ENCODE measurements at places on chromosomes 16 and 17.

DNA sequence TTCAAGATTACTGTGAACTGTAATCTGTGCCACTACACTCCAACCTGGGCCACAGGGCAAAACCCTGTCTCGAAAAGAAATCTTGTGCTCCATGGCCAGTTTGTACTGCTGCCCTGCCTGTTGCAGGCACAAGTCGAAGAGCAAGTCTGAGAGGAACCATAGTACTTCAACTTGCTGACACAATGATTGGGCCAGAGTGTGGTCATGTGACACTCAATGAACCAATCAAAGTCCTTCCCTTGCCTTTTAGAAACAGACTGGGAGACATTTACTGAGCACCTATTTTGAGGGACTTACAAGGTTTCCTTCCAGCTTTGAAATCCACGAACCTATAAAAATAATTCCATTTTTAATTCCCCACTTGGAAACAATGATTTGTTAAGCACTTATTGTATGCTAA lies 39.8 kb upstream of the TMC5 start:
- DNase-seq, result no peak

- peak; percentile 76 for DNase-seq
These were observed at the start of gene ZFHX3 for GRCh38 chr16:73047536-73048291. ZFHX3 (minus strand) TSS chr16:73048128; CDS start chr16:72960145, 87,983 bp downstream.

DNA sequence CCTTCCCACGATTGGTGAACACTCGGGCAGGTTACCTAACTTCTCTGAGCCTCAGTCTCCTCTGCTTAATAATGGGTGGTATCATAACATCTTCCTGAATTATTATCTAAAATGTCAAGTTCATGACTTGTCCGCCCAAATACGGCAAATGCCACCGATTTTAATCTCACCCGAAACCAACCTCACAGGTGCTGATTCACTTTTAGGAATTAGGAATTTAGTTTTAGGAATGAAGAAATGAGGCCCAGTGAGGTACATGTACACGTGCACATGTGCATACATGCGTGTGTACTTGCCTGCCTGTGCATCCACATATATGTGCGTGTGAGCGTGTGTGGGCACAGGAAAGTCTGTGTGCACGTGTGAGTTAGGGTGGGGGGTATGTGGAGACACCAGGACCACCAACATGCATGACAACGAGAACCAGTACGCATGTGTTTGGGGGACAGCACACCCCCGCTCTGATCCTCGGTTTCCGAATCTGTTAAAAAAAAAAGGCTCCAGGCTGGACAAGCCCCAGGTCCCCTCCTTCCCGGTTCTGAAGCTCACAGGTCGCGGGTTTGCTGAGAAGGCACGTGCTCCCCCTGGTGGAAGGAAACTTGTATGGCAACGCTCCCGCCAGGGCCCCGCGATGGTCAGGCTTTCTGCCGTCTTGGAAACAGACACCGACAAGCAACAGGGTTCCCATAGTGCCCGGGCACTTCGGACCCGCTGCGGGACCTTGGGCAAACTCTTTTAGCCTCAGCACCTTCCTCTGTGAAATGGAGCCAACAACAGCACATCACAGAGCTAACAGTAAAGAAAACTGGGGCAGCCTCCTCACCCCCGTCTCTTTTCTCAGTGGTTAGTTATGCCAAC lies 219.2 kb downstream of the RBFOX3 start:
- DNase-seq, result peak; percentile 74

DNA sequence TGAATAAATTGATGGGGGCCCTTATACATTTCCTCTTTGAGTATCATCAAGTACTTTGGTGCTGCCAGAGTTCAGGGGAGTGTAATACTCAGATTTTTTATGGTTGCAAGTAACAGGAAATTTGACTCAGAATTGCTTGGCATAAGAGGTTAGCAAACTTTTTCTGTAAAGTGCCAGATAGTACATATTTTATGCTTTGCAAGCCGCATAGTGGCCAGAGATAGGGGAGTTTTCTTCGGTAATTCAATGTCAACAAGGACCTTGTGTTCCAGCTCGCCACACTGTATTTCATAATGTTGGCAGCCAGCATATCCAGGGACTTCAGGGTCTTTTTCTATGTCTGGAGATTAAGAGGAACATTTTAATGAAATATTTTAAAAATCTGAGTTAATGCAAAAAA lies 51.0 kb upstream of the MARCHF10 start:
- no peak for DNase-seq

DNA sequence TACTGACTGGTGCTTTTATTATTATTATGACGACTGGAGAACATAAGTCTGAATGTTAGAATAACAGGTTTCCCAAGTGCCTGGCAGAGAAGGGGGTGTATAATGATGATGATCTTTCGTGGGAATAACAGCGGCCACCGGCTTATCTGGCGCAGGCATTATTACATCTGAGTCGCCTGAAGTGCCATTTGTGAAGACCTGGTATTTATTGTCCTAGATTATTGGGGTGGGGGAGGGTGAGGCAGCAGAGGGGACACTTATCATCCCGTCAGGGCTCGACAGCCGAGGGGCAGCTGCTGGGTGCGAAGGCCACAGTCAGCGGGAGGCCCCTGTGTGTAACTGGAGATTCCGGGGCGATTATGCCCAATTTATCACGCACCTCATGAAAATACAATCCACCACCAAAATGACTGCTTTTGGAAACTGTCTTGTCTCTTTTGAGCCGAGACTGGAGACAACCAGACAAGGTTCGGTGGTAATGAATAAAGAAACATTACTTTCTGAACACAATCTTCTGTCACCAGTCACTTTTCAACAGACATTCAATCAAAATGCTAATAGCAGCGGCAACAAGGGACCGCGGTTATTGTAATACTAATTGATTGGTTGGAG lies 199.3 kb downstream of the CCDC182 start:
- DNase-seq, result no peak

DNA sequence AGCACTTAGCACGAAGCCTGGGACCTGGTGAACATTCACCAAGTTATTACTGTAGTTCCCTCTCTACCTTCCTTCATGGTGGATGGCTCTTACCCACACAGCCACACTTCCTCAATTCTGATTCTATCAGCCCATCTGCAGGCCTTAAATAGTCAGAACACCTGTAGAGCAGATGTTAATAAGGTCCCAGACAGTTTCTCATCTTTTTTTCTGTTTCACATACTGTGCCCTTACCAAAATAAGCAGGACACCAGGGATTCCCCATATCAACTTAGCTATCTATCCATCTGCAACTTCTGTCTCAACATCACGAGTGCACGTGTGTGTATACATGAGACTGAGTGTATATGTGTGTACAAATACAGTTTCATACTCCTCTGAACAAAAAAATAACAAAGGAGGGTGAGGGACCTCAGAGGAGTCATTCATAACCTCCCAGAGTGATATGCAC lies 2.8 kb downstream of the RECQL5 start:
- DNase-seq, result no peak

DNA sequence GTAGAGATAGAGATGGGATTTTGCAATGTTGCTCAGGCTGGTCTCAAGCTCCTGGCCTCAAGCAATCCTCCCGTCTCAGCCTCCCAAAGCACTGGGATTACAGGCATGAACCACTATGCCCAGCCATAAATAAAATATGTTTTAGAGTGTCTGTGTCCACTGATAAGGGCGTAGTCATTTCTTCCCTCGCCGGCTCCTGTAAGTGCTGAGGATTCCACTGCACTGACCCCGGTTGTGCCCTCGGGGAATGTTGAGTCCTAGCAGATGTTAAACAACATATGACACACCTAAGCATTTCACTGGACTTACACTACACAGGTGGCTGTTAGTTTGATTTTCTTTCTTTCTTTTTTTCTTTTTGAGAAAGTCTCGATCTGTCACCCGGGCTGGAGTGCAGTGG lies 5.6 kb upstream of the SHMT1 start:
- DNase-seq, result no peak

DNA sequence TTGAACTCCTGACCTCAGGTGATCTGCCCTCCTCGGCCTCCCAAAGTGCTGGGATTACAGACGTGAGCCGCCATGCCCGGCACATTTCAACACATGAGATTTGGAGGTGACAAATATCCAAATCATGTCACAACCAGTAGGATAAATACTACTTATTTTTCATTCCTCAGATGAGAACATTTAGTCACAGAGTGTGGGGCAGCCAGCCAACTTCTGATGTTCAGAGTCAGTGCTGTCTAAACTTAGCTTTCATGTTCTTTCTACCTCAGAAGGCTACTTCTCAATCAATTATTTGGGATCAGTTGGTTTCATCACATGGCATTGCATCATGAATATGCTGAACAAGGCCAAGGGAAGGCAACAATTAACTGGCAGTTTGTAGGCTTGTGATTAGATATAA lies 134.5 kb downstream of the CDH13 start:
- peak; percentile 72 for DNase-seq

DNA sequence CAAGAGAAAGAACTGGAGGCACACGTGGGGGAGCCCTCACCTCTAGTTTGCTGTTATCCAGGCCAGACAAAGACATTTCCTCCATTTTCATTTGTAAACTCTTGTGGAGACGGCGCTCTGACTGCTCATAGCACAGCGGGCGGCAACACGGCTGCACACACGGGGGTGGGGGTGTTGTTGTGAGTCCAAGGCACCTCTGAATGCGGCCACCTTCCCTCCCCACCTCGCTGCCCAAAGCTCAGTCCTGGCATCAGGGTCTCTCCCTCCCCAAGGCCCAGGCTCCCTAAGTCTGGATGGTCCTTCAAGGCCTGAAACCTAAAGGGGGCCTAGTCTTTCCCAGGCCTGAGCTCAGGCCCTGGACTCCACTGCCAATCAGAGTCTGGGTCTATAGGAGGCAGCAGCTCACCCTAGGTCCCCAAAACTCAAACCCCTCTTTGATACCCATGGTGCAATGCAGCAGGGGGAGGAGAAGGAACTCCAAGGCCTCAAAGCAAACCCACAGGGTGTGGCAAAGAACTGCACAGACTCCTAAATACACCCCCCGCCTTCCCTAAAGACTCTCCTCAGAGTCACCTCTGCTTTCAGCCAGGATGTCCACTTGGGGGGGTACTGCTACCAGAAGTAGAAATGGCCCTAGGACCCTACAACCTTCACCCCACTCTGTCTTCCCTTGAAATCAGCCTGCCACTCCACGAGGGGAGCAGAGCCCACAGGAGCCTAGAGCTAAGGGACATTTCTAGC lies 1.5 kb downstream of the ATXN7L3 start:
- no peak for DNase-seq

DNA sequence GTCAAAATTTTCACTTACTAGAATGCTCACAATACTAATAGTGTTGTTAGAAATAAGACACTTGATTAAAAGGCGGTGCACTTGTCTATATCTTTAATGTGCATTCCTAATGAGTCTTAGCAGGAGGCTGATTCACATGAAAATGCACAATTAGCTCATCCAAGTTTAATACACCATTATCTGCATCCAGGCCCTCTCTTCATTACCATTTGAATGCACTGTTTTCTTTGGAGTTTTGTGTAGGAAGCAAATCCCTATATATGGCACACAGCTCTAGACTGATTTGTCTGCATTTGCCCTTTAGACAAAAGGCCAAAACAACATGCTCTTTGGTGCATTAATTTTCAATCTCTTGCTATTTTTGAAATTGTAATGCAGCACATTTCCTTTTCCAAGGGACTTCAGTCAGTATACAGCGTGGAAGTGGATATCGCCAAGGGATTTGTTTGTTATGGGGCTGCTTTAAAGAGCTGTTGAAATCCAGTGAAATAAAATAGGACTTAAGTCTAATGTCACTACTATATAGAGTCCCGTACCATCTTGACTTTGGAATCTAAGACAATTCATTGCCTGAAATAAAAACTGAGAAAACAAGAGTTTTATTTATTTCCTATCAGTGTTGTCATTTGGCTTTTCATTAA lies 257.6 kb upstream of the CPHXL start:
- DNase-seq, result no peak

DNA sequence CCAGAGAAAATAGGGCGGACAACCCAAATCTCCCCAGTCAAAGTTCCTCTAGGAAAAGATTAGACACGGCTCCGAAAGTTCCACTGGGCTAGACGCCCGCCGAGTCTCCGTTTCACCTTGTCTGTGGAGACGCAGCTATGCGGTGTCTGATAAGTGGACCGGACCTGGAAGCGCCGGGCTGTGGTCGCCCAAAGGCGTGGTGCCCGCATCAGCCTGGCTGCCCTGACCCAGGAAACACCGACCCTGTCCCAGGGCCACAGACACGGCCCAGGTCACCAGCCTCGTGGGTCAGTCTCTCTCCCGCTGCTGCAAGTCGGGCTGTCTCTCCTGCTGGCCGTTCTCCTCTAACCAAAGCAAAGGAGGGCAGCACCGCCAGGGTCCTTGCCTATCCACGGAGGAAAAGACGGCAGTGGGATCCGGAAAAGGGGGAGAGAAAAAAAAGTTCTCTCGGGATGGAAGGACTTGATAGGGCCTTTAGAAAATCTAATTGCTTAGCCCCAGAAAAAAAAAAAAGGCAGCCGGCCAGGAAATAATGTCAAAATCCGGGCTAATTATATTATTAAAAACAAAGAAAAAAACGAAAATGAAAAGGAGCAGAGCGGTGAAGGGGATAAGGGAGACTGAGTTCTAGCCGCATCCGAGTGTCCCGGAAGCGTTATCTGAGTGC lies 13.9 kb upstream of the FOXF1 start:
- DNase-seq, result no peak

DNA sequence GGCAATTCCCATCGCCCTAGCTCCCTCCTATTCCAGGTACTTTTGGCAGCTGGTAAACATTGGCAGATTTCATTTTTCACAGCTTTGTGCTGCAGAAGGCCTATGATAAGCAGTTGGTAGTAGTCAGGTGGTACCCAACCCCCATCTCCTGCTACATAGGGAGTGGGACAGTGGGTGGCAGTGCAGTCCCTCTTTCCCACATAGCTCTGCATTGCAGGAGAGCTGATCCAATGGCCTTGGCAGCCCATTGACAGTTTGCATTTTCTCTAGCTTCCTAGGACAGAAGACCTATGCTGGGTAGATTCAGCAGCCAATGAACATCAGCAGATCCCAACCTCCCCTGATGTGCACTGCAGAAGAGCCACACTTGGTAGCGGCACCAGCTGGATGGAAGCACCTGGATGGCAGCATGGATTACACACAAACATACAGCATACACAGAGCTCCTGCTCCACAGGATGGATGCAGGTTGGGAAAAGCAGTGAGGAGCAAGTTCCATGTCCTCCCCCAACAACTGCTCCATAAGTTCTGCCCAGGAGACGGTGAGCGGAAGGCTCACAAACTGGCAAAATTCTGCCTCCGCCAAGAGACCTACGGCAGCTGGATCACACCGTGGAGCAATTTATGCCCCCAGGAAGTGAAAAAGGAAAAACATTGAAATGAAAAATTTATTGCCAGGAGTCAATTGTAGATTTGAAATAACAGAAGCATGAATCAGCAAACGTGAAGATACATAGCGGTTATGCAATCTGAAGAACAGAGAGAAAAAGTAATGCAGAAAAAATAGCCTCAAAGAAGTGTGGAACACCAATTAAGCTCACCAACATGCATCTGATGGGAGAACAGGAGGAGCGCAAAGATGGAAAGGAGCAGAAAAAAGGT lies 95.7 kb downstream of the CACNG1 start:
- no peak for DNase-seq

GRCh38 chr17:77606146-77606864 lies 352.2 kb upstream of the TNRC6C start:
- no peak for DNase-seq

DNA sequence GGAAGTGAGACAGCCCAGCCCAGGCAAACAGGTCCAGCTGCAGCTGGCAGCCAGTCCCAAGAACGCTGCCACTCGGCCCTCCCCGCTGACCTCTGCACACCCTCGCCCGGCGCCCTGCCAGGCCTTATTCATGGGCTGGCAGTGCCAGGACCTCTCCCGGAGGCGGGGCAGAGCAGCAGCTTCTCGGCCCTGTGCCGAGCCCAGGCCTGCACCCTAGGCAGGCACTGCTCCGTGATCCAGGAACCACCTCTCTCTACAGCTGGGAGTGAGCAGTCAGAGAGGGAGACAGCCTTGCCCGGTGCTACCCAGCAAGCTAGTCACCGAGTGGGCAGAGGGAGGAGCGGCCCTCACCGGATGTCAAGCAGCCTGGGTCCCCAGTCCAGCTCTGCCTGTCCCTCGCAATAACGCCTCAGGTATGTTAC lies 79.9 kb upstream of the CBX4 start:
- peak; percentile 89 for DNase-seq
